Bone marrow (tissue), 2 donors: ENCODE measurements at places on chromosomes 5 and 9.

GRCh38 chr9:13149454-13149853 is 130.0 kb downstream of the MPDZ start:
- no peak for DNase-seq

GRCh38 chr9:105330755-105331154 is 86.3 kb downstream of the SLC44A1 start:
- DNase-seq, result no peak

DNA sequence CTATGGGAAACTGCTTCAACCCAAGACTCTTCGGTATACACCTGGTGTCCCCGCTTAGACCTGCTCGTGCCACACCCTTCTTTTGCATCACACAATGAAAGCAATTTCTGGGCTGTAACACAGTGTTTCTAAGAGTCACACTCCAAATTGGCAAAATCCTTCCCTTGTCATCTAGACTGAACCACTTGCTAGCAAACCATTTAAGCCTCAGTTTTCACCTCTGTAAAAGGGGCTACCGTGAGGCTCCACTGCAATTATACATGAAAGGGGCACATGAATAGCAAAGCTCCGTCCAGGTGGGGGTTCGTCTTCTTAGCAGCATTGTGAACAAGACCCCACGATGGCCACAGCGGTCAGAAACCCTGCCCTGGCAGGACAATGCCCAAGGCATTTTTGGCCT is 166.8 kb downstream of the PAX5 start:
- DNase-seq, result no peak

DNA sequence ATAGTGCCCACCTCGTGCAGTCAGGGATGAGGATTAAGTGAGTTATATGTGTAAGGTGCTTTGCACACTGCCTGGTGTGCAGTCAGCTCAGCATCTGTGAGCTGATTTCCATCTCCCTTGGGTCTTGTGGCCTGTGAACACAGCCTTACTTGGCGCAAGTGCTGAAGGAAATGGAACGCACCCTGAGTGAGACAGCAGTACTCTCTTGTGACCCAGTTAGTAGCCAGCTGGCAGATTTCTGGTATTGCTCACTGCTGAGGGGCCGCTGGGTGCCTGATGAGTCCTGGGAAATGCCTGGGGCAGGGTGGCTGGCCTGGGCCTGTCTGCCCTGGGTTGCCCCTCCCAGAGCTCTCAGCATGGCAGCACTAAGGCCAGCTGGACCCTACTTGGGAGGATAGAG is 90.9 kb upstream of the BOD1 start:
- no peak for DNase-seq

DNA sequence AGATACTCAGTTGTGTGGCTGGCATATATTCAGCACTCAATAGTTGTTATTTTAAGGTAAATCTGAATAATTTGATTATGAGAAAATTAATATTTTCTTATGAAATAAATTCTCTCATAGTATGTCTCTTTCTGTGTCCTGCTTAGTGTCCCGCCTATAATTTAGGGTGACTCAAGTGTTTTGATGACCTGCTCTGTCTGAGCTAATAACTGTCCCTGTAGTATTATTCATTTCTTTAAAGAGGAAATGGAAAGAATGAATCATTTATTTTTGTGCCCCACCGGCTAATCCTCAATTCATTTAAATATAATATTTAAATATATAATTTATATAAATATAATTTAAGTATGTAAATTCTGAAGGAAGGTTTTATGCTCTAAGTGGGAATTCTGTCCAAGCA is 4.1 kb downstream of the SLC1A1 start:
- DNase-seq, result no peak

DNA sequence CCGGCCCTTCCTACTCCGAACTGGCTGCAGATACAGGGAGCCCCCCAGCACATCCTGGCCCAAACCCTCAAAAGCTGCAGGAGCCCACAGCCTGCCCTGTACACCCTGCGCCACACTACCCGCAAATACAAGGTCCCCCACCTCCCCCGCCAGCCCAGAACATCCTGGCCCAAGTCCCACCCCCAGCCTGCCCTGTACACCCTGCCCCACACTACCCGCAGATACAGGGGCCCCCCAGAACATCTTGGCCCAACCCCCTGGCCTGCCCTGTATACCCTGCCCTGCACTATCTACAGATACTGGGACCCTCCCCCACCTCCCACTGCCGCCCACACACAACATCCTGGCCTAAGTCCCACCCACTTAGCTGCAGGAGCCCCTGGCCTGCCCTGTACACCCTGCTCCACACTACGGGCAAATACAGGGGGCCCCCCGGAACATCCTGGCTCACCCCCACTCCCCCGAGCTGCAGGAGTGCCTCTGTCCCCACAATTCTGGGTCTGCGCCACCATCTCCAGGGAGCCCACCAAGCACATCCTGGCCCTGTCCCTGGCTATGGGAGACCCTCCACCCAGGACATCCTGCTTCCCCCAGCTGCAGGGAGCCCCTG is 8.3 kb downstream of the LPCAT1 start:
- no peak for DNase-seq
